CD8-positive, alpha-beta memory T cell (primary cell): ENCODE measurements at places on chromosomes 3 and 15. TPM values are rescaled to one million over a fixed set of nuclear protein-coding genes. Genes with fewer than 3 reads are reported as not detected.

DNA sequence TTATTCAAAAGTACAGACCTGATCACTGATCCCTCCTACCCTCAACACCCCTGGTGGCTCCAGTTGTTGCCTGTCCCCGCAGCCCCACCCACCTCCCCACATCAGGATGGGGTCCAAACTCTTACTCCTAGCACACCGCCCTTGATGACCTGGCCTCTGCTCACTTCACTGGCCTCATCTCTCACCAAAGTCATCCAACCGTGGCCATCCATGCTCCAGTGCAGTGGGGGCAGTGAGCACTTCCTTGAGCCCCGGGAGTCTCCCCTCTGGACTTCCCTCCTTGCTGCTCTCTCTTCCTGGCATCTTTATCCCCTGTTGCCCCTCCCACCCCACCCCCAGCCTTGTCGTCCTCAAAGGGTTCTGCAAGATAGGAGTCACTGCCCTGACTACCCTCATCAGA is 191.1 kb downstream of the CACNA2D3 start:
- no peaks in the 10 kb centered on the region for H3K27me3 ChIP-seq
- no peaks in the 10 kb centered on the region for H3K36me3 ChIP-seq
- H3K4me3 ChIP-seq, result no peak overlapping the region
- H3K27ac ChIP-seq, result no peak overlapping the region
- no peak for DNase-seq

GRAMD1C gene
- polyA plus RNA-seq, result 0.68 TPM

ZNF860 gene
- polyA plus RNA-seq, result not detected

ATP13A5 gene
- polyA plus RNA-seq, result not detected

DPP8 gene
- 52.9 TPM for polyA plus RNA-seq
